ENCODE measurements at places on chromosomes 3 and 15.

- H3K4me1 ChIP-seq = no peaks in the 10 kb centered on the region
- no peak for DNase-seq
- no peaks in the 10 kb centered on the region for H3K27me3 ChIP-seq
- H3K36me3 ChIP-seq = no peaks in the 10 kb centered on the region
- no peak overlapping the region for H3K4me3 ChIP-seq
- H3K27ac ChIP-seq = no peak overlapping the region
These were observed 494.0 kb upstream of the NR2F2 start for GRCh38 chr15:95836536-95836935.

DNA sequence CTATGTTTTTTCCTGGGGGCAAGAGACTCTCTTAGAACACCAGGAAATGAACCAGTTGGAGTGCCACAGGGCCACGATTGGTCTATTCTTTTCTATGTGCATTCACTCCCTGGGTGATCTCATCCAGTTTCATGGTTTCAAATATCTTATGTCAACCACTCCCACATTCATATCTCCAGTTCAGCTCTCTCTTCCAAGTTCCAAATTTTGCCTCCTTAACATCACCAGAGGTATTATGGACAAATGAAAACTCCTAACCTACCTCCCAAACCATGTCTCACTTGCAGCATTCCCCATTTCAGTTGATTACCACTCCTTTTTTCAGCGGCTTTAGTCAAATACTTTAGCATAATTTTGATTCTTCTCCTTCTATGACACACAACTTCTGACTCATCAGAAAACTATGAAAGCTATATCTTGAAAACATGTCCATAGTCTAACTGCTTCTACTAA is 203.1 kb upstream of the SEMA6D start:
- no peak for DNase-seq
- no peaks in the 10 kb centered on the region for H3K4me1 ChIP-seq
- no peaks in the 10 kb centered on the region for H3K27me3 ChIP-seq

DNA sequence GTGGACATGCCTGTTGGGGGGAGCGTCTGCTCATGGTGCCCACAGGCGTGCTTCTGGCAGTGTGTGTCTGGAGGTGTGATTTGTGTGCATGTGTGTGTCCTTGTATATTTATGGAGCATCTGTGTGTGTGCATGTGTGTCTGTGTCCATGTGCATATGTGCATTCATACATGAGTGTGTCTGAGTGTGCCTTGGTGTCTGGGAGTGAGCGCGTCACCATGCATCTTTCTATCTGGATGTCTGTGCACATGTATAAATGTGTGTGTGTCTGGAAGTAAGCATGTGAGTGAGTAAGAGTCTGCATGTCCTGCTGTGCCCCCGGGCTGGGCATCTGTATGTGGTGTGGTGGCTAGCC is 58.1 kb upstream of the PRR23E start:
- DNase-seq = no peak
- no peak overlapping the region for H3K27ac ChIP-seq
- peak overlapping the region; percentile 9 for H3K4me3 ChIP-seq
- peaks cover 29% of the 10 kb centered on the region for H3K27me3 ChIP-seq
- H3K4me1 ChIP-seq = no peaks in the 10 kb centered on the region

DNA sequence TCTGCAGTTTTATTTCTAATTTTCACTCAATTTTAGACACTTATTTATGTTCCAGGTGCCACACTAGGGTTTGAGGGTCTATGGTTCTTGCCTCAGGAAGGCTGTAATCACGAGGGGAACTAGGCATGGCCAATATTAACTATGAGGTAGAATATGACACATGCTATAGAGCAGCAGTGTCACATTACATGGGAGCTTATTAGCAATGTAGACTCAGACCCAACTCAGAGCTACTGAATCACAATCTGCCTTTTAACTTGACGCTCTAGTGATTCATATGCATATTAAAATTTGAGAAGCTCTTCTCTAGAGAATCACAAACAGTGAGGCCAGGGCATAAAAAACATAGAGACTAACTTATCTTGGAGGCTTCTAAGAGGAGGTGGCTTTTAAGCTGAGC is 32.8 kb upstream of the MRPL3 start:
- H3K27me3 ChIP-seq = no peaks in the 10 kb centered on the region
- H3K27ac ChIP-seq = no peak overlapping the region
- DNase-seq = no peak
- H3K36me3 ChIP-seq = no peaks in the 10 kb centered on the region
- H3K4me1 ChIP-seq = no peaks in the 10 kb centered on the region

- no peaks in the 10 kb centered on the region for H3K4me1 ChIP-seq
- H3K27me3 ChIP-seq = no peaks in the 10 kb centered on the region
- DNase-seq = no peak
- no peaks in the 10 kb centered on the region for H3K36me3 ChIP-seq
These were observed 15.7 kb upstream of the ETV5 start for GRCh38 chr3:186124592-186124991.

DNA sequence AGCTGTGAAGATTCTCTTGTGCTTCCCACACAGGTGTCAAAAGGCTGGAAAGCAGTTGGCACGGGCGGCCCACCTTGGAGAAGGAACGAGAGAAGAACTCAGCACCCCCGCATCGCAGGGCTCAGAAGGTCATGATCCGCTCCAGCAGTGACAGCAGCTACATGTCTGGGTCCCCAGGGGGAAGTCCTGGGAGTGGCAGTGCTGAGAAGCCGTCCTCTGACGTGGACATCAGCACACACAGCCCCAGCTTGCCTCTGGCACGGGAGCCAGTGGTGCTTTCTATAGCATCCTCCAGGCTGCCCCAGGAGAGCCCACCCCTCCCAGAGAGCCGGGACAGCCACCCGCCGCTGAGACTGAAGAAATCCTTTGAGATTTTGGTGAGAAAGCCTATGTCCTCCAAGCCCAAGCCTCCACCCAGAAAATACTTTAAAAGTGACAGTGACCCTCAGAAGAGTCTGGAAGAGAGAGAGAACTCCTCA is 31.4 kb downstream of the STARD5 start:
- H3K27me3 ChIP-seq = no peaks in the 10 kb centered on the region
- H3K4me1 ChIP-seq = no peaks in the 10 kb centered on the region
- H3K36me3 ChIP-seq = no peaks in the 10 kb centered on the region
- no peak overlapping the region for H3K4me3 ChIP-seq
- no peak for DNase-seq

GRCh38 chr15:99645543-99645935 is 79.8 kb downstream of the MEF2A start:
- no peaks in the 10 kb centered on the region for H3K36me3 ChIP-seq
- no peak overlapping the region for H3K27ac ChIP-seq

DNA sequence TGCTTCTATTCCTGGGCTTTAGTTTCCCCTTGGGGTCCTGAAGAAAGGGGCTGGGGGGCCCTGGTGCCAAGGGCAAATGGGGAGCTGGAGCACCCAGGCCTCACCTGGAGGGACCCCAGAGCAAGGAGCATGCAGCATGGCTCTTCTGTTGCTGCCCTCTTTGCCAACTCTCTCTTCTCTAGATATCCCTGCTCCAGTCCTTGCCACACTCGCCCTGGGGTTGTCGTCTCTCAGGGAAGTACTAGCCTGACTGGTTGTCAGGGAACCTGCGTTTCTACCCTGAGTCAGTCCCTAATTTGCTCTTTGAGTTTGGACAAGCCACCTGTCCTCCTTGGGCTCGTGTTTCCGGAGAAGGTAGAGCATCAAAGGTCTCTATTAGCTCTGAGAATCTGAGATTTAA is 63.7 kb upstream of the UBE2Q2 start:
- H3K4me1 ChIP-seq = no peaks in the 10 kb centered on the region
- H3K27me3 ChIP-seq = no peaks in the 10 kb centered on the region
- H3K36me3 ChIP-seq = no peaks in the 10 kb centered on the region
- no peak overlapping the region for H3K4me3 ChIP-seq

- no peaks in the 10 kb centered on the region for H3K27me3 ChIP-seq
- no peaks in the 10 kb centered on the region for H3K4me1 ChIP-seq
- H3K36me3 ChIP-seq = no peaks in the 10 kb centered on the region
- no peak overlapping the region for H3K4me3 ChIP-seq
- no peak for DNase-seq
- no peak overlapping the region for H3K27ac ChIP-seq
These were observed 116.3 kb downstream of the KCNAB1 start for GRCh38 chr3:156236556-156237260.

DNA sequence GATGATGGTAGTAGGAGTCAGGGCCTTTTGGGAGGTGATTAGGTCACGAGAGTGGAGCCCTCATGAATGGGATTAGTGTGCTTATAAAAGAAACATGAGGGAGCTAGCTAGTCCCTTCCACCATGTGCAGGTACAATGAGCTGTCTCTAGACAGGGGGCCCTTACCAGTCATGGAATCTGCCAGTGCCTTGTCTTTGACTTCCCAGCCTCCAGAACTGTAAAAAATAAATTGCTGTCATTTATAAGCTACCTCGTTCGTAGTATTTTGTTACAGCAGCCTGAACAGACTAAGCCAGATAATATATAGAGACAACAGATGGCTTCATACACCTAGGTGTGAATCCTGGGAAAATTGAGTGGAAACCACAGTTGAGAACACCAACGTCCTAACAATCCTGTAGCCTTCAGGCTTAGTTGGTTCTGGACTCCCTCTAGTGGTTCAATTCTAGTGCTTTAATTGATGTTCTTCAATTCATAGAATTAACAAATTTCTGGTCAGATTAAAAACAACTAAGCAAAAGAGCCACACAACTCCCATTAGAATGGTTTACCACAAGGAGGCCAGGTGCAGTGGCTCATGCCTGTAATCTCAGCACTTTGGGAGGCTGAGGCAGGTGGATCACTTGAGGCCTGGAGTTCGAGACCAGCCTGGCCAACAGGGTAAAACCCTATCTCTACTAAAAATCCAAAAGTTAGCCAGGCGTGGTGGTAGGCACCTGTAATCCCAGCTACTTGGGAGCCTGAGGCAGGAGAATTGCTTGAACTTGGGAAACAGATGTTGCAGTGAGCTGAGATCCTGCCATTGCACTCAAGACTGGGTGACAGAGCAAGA is 21.3 kb upstream of the GATM start:
- H3K27ac ChIP-seq = no peak overlapping the region
- no peaks in the 10 kb centered on the region for H3K27me3 ChIP-seq
- DNase-seq = no peak
- peaks cover 5% of the 10 kb centered on the region for H3K4me1 ChIP-seq

GRCh38 chr15:73050561-73051295 is 1.5 kb upstream of the NEO1 start:
- no peak for DNase-seq
- H3K4me1 ChIP-seq = peaks cover 3% of the 10 kb centered on the region
- H3K4me3 ChIP-seq = peak overlapping the region; percentile 65
- H3K27me3 ChIP-seq = no peaks in the 10 kb centered on the region
- H3K27ac ChIP-seq = peak overlapping the region; percentile 93
- no peaks in the 10 kb centered on the region for H3K36me3 ChIP-seq

GRCh38 chr3:49998326-49998725 is 58.4 kb downstream of the RBM6 start:
- H3K4me1 ChIP-seq = no peaks in the 10 kb centered on the region
- no peak for DNase-seq
- no peaks in the 10 kb centered on the region for H3K27me3 ChIP-seq
- H3K36me3 ChIP-seq = peaks cover 7% of the 10 kb centered on the region
- H3K27ac ChIP-seq = no peak overlapping the region
- no peak overlapping the region for H3K4me3 ChIP-seq

- no peaks in the 10 kb centered on the region for H3K4me1 ChIP-seq
- H3K4me3 ChIP-seq = no peak overlapping the region
- no peaks in the 10 kb centered on the region for H3K27me3 ChIP-seq
- H3K36me3 ChIP-seq = no peaks in the 10 kb centered on the region
- no peak for DNase-seq
These were observed 63.3 kb downstream of the ABHD5 start for GRCh38 chr3:43753741-43754715.

- no peak for DNase-seq
- H3K27me3 ChIP-seq = no peaks in the 10 kb centered on the region
- no peak overlapping the region for H3K27ac ChIP-seq
- H3K36me3 ChIP-seq = no peaks in the 10 kb centered on the region
- H3K4me3 ChIP-seq = no peak overlapping the region
These were observed 223.9 kb downstream of the THRB start for GRCh38 chr3:24270744-24271143.

- no peaks in the 10 kb centered on the region for H3K36me3 ChIP-seq
- H3K27ac ChIP-seq = no peak overlapping the region
- H3K27me3 ChIP-seq = no peaks in the 10 kb centered on the region
- H3K4me3 ChIP-seq = no peak overlapping the region
- DNase-seq = peak; percentile 61
These were observed 4.2 kb upstream of the TRAT1 start for GRCh38 chr3:108818404-108818803.

GRCh38 chr3:35784169-35784568 is 144.8 kb downstream of the ARPP21 start:
- no peak overlapping the region for H3K4me3 ChIP-seq
- no peaks in the 10 kb centered on the region for H3K4me1 ChIP-seq
- H3K27ac ChIP-seq = no peak overlapping the region
- H3K36me3 ChIP-seq = no peaks in the 10 kb centered on the region
- no peak for DNase-seq

- peak overlapping the region; percentile 39 for H3K4me3 ChIP-seq
- H3K4me1 ChIP-seq = no peaks in the 10 kb centered on the region
- peaks cover 50% of the 10 kb centered on the region for H3K27me3 ChIP-seq
- DNase-seq = no peak
- H3K27ac ChIP-seq = no peak overlapping the region
These were observed 1.5 kb upstream of the CACNA2D3 start for GRCh38 chr3:54120657-54121413.

- no peaks in the 10 kb centered on the region for H3K27me3 ChIP-seq
- no peak for DNase-seq
- H3K4me3 ChIP-seq = no peak overlapping the region
- no peak overlapping the region for H3K27ac ChIP-seq
These were observed 16.0 kb downstream of the RMDN3 start for GRCh38 chr15:40739047-40739446.

- no peaks in the 10 kb centered on the region for H3K36me3 ChIP-seq
- H3K4me1 ChIP-seq = no peaks in the 10 kb centered on the region
- no peak overlapping the region for H3K27ac ChIP-seq
These were observed 12.8 kb downstream of the SNAP23 start for GRCh38 chr15:42508263-42508690.

DNA sequence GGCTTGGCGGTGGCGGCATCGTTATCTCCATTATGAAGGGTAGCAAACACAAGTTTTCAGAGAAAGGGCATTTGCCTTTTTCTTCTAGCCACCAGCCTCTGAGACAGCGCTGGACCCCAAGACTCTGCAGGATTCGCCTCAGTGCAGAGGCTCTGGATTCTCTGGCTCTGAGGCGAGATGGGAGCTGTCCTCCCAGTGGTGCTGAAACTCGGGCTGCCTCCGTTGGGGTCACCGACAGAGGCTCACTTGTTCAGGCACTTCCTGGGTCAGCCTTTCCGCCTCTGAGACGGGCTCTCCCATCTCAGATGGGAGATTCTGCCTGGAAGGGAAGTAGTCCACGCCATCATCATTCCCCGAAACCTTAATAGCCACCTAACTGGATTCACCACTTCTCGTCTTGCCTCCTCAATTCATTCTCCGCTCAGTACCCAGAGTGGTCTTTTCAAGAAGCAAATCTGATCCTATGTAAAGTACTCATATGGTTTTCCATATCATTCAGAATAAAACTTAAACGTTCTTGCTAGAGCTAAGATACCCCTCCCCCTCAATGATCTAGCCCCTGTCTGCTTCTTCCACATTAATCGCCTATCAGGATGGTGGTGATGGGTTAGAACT is 76.9 kb downstream of the RHCG start:
- H3K27ac ChIP-seq = no peak overlapping the region
- no peaks in the 10 kb centered on the region for H3K4me1 ChIP-seq
- peaks cover 24% of the 10 kb centered on the region for H3K27me3 ChIP-seq
- no peak overlapping the region for H3K4me3 ChIP-seq
- DNase-seq = peak; percentile 42
